ENCODE measurements at places on chromosomes 2 and 18.

DNA sequence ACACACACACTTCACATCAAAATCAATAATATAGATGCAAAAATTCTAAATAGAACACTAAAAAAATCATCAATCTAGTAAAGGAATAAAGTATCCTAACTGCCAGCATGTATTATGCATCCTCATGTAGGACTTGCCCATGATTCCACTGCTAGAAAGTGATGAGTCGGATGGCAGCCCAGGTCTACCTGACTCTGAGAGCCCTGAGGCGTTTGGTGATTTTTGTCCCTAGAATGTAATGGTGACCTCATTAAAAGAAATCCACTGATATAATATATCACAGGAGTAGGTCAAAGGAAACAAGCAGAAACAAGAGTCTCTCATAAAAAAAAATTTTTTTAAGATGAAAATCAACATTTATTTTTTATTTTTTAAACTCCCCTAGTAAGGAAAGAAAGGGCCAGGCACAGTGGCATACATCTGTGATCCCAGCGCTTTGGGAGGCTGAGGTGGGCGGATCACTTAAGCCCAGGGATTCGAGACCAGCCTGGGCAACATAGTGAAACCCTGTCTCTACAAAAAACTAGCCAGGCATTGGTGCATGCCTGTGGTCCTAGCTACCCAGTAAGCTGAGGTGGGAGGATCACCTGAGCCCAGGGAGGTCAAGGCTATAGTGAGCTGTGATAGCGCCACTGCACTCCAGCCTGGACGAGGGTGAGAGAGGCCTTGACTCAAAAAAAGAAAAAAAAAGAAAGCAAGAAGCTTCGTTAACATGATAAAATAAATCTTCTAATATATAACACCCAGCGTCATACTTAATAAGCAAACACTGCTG is 24.4 kb upstream of the ACTG2 start:
- H3K27ac ChIP-seq, result no peak overlapping the region
- H3K27me3 ChIP-seq, result no peaks in the 10 kb centered on the region
- H3K4me1 ChIP-seq, result no peaks in the 10 kb centered on the region
- H3K4me3 ChIP-seq, result no peak overlapping the region
- ATAC-seq, result no peak
- peaks cover 46% of the 10 kb centered on the region for H3K36me3 ChIP-seq

GRCh38 chr2:69345434-69345833 is 41.6 kb downstream of the GFPT1 start:
- H3K27ac ChIP-seq, result no peak overlapping the region
- peaks cover 68% of the 10 kb centered on the region for H3K36me3 ChIP-seq
- no peaks in the 10 kb centered on the region for H3K27me3 ChIP-seq
- H3K4me1 ChIP-seq, result no peaks in the 10 kb centered on the region
- H3K4me3 ChIP-seq, result no peak overlapping the region
- no peak for ATAC-seq

GRCh38 chr2:101823859-101824258 is 126.4 kb downstream of the MAP4K4 start:
- ATAC-seq, result no peak
- H3K27ac ChIP-seq, result peak overlapping the region; percentile 74
- H3K27me3 ChIP-seq, result no peaks in the 10 kb centered on the region
- H3K36me3 ChIP-seq, result peaks cover 22% of the 10 kb centered on the region
- no peak overlapping the region for H3K4me3 ChIP-seq
- peaks cover 66% of the 10 kb centered on the region for H3K4me1 ChIP-seq

GRCh38 chr2:241701149-241701398 is 765 bp upstream of the ING5 start:
- peaks cover 13% of the 10 kb centered on the region for H3K36me3 ChIP-seq
- peak overlapping the region; percentile 90 for H3K4me3 ChIP-seq
- ATAC-seq, result no peak
- peaks cover 27% of the 10 kb centered on the region for H3K4me1 ChIP-seq
- H3K27ac ChIP-seq, result peak overlapping the region; percentile 93

DNA sequence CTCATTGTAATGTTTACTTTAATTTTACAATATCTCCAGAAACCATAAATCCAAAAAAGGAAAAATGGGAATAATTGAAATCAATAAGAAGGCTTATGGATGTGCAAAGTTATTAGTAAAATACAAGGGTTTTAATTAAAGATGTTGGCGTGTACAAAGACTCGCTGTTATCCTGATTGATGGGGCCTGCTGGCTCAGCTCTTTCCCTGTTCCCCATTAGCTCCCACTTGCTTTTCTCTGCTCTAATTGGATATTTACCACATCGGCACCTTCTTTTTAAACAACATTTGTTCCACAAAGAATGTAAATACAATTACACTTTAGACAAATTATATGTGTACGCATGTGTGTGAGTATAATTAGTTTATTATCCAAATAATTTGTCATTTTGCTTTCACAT is 796.6 kb downstream of the ERBB4 start:
- H3K4me3 ChIP-seq, result no peak overlapping the region
- H3K4me1 ChIP-seq, result no peaks in the 10 kb centered on the region
- H3K27me3 ChIP-seq, result no peaks in the 10 kb centered on the region
- H3K27ac ChIP-seq, result no peak overlapping the region
